Renal cortex interstitium (tissue), 15 donors: ENCODE measurements at places on chromosomes 5 and 9. TPM values are rescaled to one million over a fixed set of nuclear protein-coding genes. Genes with fewer than 3 reads are reported as not detected.

- no peak for DNase-seq
Observed at GRCh38 chr9:110486218-110486617, 93.3 kb downstream of the SVEP1 start.

The LAMC3 gene
- 36.7 TPM for polyA plus RNA-seq

The TLX3 gene
- polyA plus RNA-seq, result not detected

DNA sequence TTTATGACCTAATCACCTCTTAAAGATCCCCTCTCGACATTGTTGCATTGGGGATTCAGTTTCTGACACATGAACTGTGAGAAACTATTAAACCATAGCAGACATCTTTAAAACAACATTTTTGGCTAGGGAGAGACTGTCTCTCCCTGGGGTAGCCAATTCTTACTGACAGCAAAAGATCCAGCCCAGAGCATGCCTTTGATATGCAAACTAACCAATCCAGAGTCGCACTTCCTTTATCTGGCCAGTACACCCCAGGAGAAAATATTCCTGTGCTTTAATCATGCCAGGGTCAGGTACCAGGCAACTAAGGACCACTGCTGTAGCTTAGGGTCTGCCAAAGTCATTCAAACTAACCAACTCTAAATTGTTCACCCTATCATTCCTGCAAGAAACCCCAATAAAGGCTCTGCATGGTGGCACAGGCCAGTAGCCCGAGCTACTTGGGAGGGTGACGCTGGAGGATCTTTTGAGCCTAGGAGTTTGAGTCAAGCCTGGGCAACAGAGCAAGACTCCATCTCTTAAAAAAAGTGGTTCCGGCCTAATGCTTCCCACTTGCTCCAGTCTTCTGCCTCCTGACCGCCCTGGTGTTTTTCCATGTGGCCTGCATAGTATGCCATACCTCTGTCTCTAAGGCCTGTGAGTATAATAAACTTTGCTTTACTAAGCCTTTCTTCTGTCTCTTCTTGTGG, 62.3 kb upstream of the DAPK1 start:
- DNase-seq, result no peak

DNA sequence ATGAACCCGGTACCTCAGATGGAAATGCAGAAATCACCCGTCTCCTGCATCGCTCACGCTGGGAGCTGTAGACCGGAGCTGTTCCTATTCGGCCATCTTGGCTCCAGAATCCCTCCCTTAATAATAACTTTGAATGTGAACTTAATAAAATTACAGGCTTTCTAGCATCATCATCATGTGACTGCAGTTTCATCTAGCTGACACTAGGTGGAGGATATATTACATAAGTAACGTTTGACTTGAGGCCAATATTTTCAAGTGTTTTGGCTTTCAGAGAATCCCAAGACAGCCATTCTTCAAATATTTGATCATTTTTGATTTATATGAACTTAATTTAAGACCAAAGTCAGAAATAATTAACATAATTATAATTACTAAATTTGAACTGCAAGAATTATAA, 474.9 kb upstream of the CDH10 start:
- no peak for DNase-seq

GRCh38 chr5:59503220-59503619, 390.3 kb downstream of the PDE4D start:
- DNase-seq, result no peak

DNA sequence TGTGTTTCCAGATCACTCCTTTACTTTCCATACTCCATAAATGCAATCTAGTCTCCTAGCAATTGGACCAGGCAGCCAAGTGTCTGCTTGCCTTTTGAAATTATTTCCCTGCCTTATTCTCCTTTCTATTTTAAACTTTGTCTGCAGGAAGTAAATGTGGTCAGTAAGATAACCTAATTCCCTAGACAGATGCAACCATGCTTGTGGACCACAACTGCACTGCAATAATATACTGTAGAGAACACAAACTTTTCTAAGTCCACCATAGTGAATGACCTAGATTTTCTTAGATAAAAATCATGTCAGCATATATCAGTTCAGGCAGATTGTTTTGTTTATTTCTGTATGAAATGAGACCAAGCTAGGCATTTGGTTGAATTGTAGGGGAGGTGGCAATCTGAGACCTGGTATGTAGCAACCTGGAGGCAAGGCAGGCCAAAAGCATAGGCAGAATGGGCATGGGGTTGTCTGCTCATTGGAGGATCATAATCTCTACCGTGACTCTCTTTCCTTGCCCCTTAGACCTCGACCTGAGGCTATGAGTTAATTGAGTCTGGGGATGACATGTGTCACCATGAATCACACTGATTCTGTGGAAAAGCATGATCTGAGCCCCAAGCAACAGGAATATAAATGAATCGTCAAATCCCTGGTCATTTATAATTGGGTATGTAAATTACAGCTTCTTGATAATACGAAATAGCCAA, 20.7 kb downstream of the ACTL7B start:
- DNase-seq, result no peak

- DNase-seq, result no peak
Observed at GRCh38 chr5:14783691-14784090, 87.9 kb downstream of the ANKH start.

GRCh38 chr9:108836319-108836718, 19.5 kb downstream of the ACTL7B start:
- DNase-seq, result no peak

The UAP1L1 gene
- polyA plus RNA-seq, result 9.2 TPM

GRCh38 chr9:137396227-137396626, 26.7 kb downstream of the EXD3 start:
- DNase-seq, result no peak

The NME5 gene
- polyA plus RNA-seq, result 26.3 TPM

GRCh38 chr5:130397132-130397531, 492.9 kb downstream of the CHSY3 start:
- DNase-seq, result no peak

GRCh38 chr5:174231956-174232487, 186.5 kb downstream of the NSG2 start:
- DNase-seq, result no peak

GRCh38 chr5:5626412-5626811, 203.9 kb downstream of the ICE1 start:
- no peak for DNase-seq

The ACOT12 gene
- 0.53 TPM for polyA plus RNA-seq

- DNase-seq, result no peak
Observed at GRCh38 chr9:127878001-127878651, 651 bp upstream of the AK1 start.
